HL-60 (cell line): ENCODE measurements at places on chromosomes 4 and X.

DNA sequence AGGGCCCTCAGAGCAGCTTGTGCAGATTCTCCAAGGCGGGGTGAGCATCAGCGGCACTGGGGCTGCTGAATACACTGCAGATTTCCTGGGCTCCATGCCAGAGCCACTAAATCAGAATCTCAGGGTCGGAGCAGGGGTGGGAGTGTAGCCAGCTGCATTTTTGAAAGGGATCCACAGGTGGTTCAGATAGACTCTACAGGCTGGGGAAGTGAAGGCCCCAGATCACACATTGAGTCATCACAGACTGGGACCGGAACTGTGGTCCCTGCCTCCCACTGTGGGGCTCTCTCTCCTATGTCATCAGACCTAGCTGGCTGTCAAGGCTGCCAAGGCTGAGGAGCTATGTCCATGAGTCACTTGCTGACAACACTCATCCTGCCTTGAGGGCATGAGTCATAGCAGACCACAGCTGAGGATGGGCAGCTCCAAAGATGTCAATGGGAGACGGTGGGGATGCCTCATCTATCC lies 162.3 kb upstream of the MAMLD1 start:
- peak; percentile 76 for DNase-seq

DNA sequence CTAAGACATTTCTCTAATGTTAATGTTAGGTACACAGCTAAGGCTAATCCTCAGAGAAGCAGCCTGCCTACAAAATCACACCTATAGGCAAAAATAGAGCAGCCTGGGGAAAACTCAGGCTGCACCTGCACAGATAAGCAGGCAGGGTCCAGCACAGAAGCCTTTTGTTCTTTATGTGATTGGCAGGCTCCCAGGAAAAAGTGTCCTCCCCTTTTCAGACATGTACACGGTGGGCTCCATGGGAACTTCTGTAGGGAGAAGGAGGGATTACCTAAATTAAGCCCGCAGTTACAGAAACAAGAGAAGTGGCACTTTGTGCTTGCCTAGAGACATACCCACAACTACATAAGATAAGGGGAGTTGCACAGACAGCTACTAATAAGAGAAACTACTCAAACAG lies 4.0 kb upstream of the HSPA4L start:
- DNase-seq, result no peak

GRCh38 chr4:155495572-155496293 lies 119.0 kb upstream of the MAP9 start:
- no peak for DNase-seq

DNA sequence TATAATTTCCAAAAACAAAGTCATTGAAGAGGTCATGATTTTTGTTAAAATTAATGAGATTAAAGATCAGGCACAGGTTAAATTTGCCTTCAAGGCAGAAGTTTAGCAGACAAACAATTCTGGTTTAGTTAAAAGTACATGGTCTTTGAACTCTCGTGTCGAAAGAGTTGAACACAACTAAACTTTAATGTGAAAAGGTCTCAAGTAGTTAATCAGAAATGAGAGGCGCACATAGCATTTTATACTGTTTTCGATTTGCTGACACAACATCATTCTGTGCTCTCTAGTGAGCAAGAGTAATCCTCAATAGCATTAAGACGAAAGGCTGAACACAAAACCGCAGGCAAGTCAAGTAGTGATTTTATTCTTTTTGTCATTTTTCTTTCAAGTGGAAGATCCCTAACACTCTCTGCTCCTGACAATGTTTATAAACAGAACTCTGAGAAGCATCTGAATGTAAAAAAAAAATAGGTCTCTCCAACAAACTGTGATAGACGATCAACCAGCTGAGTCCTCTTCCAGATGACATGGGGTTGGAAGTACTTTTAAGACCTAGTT lies 49.8 kb downstream of the SH3RF1 start:
- DNase-seq, result no peak

DNA sequence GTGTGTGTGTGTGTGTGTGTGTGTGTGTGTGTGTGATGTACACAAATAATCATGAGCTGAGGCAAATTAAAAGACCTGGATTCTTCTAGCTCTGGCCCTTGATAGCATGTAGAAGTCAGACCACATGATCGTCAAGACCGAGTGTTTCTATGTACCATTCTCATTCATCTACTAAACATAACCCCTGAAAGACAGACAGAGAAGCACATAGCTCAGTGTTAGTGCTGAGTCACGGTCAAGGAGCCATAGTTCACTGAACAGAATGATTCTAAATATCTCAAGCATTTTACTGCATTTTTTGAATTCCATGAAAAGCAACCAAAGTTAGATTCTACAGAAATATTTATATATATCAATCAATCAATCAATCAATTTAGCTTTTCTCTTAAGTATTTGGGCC lies 412.3 kb upstream of the CXorf51A start:
- no peak for DNase-seq

GRCh38 chr4:66340286-66340893 lies 670.1 kb upstream of the EPHA5 start:
- no peak for DNase-seq

DNA sequence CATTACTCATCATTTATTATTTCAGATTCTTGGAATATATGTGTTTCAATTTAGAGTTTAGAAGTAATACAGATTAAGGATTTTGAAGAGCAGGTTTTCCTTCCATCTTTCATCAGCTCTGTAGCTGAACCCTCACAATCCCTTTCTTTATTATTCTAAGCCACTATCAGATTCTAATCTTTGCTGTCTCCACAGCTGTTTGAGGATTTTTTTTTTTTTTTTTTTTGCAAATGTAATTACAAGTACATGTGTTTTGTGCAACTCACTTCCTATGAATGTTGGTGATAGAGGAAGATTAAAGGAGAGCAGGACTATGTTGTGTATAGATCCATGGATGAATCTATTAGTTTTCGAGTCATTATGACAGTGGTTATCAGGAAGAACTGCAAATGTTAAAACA lies 87.4 kb upstream of the TENM3 start:
- DNase-seq, result no peak

DNA sequence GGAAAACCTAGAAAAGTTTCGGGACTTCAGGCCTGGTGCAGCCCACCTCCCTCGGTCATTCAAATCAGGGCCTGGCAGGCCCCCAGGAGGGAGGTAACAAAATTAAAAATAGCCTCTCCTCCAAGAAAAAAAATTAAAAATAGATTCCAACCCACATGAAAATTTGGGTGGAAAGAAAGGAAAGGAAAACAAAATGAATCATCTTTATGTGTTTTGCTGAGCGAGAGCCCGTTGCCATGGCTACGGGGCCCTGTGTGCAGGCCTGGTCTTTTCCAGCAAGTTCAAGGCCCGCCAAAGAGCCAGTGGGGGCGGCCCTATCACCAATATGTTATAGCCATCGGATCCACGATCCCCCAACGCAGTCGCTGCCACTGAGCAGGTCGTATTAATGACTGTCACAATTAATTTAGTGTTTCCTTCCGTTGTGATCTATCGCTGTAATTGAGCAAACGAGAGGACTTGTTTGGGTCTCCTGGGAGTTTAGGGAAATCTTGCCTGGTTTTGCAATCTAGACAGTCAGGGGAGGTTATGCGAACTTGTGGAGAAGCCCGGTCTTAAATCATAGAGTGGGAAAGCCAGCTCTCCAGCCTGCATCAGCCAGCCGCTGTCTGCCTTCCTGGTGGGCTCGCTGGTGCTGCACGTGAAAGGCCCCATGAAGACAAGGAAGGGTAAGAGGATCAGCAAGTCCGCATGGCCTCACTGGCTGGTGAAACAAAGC lies 452.4 kb downstream of the BCOR start:
- DNase-seq, result no peak

DNA sequence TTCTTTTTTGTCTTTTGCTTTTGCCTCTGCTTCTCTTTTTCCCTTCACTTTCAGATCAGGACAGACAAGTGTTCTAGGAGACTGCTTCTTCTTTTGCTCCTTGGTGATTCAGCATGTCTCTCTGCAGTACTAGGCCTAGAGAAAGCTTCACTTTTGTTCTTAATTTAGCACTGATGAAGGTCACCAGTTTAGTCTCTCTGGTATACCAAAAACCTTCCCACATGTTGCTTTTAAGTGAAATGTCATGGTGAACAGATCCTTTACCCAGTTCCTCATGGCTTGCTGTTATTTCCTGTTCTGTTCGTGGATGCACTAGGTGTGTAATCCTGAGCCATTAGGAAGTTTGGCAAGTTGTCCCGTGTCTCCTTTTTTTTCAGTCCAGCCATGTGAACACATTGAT lies 53.3 kb downstream of the NBDY start:
- no peak for DNase-seq

- DNase-seq, result no peak
Observed at GRCh38 chrX:150984169-150984824, 1.2 kb downstream of the HMGB3 start.

GRCh38 chr4:87982446-87983010 lies 7.0 kb downstream of the SPP1 start:
- no peak for DNase-seq

- DNase-seq, result no peak
Observed at GRCh38 chr4:91322961-91323360, 980.8 kb upstream of the GRID2 start.
